ENCODE measurements at places on chromosomes 11 and 22.

GRCh38 chr11:61815790-61816735, 740 bp downstream of the FADS1 start:
- peak; percentile 79 for DNase-seq

DNA sequence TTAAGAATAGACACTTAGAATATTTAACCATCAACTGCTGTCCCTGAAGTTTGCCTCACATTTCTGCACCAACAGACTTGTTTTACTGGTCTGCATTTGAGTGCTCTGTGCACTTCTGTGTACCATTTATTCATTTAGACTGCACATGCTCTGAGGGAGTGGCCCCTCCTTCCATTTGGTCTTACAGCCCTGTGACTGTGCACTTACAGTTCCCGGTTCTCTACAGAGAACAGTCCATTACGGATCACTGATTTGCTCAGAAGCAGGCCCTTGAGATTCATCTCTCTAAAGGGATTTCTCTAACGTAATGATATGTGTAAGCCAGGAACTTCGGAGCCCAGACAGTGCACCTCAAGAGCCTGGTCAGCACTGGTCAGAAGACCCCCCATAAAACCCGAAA, 247.3 kb upstream of the BLID start:
- DNase-seq: no peak

DNA sequence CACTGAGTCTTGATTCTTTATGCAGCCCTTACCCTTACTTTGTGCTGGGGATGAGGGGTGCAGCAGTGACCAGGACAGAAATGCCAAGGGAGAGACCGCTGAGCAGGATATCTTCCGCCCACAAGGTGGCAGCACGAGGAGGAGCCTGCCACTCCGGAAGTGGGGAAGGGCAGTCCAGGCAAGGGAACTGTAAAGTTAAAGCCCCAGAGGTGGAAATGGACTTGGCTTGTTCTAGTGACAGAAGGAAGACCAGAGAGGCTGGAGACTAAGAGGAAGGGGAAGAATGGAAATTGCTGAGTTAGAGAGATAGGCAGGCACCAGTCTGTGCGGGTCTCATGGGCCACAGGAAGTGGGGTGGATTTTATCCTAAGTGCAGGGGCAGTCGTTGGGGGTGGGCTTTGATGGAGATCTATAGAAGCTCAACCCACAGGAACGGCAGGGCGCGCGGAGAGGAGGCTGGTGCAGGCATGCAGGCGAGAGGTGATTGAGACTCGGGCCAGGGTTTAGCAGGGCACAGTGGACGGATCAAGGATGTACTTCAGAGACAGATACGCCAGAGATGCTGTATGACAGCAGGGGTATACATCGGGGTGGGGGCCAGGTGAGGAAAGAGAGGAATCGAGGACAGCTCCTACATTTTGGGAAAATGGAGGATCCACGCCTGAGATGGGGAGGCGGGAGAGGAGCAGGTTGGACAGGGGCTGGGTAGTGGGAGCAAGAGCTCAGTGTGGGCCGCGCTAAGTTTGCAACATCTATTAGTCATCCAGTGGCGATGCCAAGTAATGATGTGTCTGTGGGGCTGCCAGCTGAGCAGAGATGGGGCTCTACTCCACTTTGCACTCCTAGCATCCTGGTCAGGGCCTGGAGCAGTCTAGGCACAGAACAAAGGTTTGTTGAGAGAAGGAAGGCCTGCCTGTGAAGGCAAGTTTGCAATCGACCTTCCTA, 3.3 kb upstream of the GRK2 start:
- peak; percentile 82 for DNase-seq

DNA sequence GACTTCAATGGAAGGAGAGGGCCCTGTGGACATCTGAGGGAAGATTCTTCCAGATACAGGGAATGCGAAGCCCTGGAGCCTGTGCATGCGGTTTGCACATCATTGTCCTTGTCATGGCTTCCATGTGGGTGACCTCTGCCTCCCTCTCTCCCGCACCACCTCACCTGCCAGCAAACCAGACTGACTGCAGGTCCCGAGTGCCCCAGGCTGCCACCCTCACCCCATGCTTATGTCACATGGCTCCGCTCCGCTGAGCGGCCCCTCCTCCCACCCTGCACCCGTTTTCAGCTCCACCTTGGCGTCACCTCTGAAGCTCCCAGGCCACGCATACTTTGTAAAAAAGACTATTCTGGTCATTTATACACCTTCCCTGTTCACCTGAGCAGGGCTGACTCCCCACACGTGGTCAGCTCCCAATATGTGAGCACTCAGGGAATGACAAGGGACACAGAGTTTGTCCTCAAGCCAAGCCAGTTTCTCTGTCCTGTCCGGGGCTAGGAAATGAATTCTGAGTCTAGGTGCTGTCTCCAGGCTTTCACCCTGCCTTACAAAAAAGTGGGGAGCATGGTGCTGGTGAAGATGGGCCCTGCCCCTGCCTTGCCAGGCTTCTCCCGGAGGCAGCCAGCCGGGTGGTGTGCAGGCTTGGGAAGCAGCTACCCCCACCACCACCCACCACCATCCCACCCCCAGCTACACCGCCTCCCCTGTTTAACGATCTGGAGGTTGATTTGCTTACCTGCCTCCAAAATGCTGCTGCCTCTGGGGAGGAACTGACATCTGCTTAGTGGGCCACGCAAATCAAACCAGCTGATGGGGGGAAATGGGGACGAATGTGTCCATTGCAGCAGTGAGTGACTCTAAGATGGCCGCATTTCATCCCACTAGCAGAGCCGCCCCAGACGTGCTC, 32.7 kb downstream of the FAM83F start:
- DNase-seq: no peak

DNA sequence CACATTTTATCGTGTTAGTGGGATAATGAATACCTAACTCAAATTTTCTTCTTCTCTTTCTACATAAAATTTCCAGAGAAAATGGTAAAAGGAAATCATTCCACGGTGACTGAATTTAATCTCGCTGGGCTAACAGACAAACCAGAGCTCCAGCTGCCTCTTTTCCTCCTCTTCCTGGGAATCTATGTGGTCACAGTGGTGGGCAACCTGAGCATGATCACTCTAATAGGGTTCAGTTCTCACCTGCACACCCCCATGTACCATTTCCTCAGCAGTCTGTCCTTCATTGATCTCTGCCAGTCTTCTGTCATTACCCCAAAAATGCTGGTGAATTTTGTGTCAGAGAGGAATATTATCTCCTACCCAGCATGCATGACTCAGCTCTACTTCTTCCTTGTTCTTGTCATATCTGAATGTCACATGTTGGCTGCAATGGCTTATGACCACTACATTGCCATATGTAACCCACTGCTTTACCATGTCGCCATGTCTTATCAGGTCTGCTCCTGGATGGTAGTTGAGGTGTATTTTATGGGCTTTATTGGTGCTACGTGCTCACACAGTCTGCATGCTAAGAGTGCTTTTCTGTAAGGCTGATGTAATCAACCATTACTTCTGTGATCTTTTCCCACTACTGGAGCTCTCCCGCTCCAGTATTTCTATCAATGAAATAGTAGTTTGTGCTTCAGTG, 24.1 kb downstream of the OR10D3 start:
- no peak for DNase-seq
